ENCODE measurements at places on chromosomes 4 and X.

- no peak for DNase-seq
Measured at GRCh38 chrX:8879750-8880149, 78.6 kb upstream of the FAM9A start.

DNA sequence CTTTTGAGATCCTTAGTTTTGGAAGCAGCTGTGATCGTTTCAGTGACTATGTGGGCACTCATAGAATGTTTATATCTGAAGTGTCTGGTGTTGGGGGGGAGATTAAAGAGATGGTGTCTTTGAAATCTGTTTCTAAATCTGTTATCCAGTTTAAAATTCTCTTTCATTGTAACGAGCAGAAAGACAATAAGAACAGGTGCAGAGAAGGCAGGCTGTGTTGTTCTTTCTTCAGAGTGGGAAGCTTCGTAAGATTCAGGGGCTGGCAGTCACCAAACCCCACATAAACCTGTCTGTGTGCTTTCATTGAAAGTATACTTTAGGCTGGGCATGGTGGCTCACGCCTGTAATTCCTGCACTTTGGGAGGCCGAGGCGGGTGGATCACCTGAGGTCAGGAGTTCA is 16.3 kb upstream of the DHRSX start:
- no peak for DNase-seq

DNA sequence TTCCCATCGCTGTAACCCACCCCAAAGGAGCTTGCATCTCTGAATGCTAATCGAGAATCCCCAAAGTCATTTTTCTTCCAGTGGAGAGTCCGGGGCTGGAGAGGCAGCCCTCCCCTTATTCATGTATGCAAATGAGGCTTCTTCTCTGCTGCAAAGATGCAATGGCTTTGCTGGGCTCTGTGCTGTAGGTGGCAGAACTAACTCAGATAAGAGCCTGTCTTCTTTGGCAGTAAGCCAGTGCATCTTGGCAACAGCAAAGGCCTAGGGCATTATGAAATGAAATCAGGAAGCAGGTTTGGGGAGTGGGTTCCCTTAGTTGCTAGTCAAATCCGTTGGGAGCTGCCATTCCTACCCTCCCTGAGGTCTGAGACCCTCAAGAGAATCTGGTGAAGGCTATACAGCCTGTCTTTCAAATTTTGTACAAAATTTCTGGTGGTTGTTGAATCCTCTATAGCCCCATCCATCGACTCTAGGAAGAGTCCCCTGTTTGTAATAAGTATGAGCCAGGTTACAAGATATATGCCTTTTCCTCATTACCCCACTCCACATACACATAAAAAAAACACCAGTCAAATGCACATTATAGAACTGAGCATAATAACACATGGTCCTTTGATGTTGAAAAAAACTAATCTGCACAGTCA is 290.6 kb upstream of the TAPT1 start:
- DNase-seq, result no peak

DNA sequence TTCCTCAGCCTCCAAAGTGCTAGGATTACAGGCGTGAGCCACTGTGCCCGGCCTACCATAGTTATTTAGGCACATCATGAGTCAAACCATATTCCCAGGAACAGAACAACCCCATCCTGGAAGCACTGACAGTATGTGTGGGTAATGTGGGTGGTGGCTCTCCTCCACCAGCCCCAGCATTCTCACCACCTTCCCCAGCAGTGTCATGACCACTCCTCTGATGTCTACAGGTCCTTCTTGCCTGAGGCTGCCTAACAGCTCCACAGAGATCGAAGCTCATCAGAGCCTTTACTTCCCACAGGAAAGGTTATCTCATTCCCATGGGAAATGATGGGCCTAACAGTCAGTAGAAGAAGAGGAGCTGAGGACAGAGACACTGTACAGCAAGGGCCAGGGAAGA is 129.5 kb upstream of the GPC4 start:
- DNase-seq, result no peak

DNA sequence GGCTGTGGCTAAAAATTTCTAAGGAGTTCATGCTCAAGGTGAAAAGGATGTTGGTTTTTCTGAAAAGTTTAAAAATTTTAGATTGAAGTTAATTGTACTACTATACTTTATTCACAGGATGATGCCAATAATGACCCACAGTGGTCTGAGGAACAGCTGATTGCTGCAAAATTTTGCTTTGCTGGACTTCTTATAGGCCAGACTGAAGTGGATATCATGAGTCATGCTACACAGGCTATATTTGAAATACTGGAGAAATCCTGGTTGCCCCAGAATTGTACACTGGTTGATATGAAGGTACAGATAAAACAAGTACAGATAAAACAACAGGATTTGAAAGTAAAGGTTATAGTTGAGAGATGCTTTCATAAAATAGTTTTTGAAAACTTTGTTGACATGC is 12.2 kb downstream of the PAICS start:
- no peak for DNase-seq
